Left kidney (tissue), 8 donors: ENCODE measurements at places on chromosomes 6 and 20.

DNA sequence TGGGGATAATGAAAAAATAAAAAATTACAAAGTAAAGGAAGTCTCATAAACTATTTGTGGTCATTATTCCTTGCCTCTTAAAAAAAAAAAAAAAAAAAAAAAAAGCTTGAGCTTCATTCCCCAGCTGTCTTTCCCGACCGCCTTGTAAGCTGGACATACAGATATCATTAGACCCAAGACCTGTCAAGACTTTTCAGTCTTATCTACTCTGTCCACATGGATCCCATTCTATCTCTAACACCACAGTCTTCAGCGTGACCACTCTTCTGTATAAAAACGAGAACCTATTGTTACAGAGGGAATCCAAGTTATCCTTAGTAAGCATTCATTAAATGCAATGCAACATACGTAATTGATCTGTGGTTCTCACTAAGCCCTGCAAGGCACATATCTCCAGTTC is 423.5 kb downstream of the MEI4 start:
- no peak for DNase-seq

DNA sequence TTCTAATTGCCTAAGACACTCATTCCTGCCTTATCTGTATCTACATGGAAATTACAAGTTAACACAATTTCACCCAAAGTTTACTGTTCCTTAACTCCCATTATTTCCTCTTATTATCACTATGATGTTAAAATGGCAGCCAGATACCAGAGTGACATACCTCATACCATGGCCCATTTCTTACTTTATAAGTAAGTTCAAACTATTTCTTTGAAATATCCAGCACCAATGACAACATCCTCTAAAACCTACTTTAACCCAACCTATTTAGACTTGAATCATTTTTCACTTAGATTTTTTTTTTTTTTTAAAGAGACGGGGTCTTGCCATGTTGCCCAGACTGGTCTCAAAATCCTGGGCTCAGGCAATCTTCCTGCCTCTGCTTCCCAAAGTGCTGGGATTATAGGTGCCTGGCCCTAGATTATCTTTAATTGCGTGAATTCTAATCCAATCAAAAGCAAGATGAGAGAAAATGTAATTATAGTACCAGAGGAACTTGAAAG is 10.0 kb downstream of the REV3L start:
- no peak for DNase-seq

DNA sequence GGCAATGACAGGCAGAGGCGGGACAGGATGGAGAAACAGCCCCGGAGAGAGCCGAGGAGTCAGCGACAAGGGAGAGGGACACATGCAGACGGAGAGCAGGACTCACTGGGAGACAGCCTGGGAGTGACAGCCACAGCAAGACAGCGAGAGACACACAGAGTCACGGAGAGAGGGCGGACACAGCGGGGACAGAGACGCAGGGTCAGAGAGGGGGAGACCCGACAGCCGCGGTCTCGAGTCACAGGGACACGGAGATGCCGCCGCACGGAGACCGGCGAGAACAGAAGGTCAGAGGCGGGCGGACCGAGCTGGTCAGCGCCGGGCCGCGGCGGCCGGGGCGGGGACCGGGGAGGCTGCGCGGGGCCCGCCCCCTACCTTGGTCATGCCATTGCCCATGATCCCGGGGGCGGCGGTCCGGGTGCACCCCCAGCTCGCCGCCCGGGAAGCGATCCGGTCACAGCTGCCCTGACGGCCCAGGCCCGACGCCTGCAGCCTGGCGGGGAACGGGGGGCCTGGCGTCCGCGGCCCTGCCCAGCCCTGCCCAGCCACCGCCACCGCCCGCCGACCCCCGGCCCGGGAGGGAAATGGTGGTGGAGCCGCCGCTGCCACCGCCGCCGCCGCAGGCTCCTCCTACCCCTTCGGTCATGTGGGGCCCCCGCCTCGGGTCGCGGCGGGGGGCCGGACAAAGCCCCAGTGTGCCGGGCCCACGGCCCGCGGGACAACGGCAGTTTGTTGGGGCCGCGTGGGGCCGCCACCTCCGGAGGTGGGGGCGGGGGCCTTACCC is at the start of the genes DUSP15 and TTLL9:
TSS of gene DUSP15 (minus strand) at position 586 of the 784 bp plus-strand sequence. CDS start at position 396, 190 bp downstream.
TSS of gene TTLL9 (plus strand) at position 693 of the 784 bp plus-strand sequence. CDS start 493 bp downstream, outside the sequence.
- peak; percentile 48 for DNase-seq

- no peak for DNase-seq
Measured at GRCh38 chr6:33710296-33711121, 991 bp downstream of the UQCC2 start.

GRCh38 chr6:88823998-88824397 is 139.4 kb downstream of the RNGTT start:
- DNase-seq = no peak
